ENCODE measurements at places on chromosomes 1 and 21. TPM values are rescaled to one million over a fixed set of nuclear protein-coding genes. Genes with fewer than 3 reads are reported as not detected.

Gene FHAD1
- total RNA-seq, result 1.7 TPM

Gene LCE1A
- total RNA-seq, result not detected

Gene TCP10L
- total RNA-seq, result 1.3 TPM

Gene LORICRIN
- total RNA-seq, result not detected

Gene UTS2
- total RNA-seq, result 3.9 TPM

Gene AIM2
- not detected for total RNA-seq

- no peaks in the 10 kb centered on the region for H3K4me1 ChIP-seq
- DNase-seq, result peak; percentile 33
- H3K4me3 ChIP-seq, result no peak overlapping the region
- no peaks in the 10 kb centered on the region for H3K36me3 ChIP-seq
Observed at GRCh38 chr1:157505481-157506272, 46.6 kb downstream of the FCRL5 start.

GRCh38 chr21:42769820-42770716 is 109.3 kb downstream of the WDR4 start:
- no peak overlapping the region for H3K4me3 ChIP-seq
- no peak overlapping the region for H3K27ac ChIP-seq
- H3K36me3 ChIP-seq, result no peaks in the 10 kb centered on the region
- no peak for DNase-seq
- H3K4me1 ChIP-seq, result no peaks in the 10 kb centered on the region
- no peaks in the 10 kb centered on the region for H3K27me3 ChIP-seq

GRCh38 chr1:210328746-210329503 is at the start of gene HHAT:
HHAT (plus strand) TSS chr1:210328902; CDS start chr1:210348976, 20,074 bp downstream.
- no peak for DNase-seq
- H3K4me3 ChIP-seq, result peak within 1 kb of the TSS; percentile 53
- peaks cover 11% of the 10 kb centered on the region for H3K4me1 ChIP-seq
- H3K27me3 ChIP-seq, result no peaks in the 10 kb centered on the region
- no peaks in the 10 kb centered on the region for H3K36me3 ChIP-seq

DNA sequence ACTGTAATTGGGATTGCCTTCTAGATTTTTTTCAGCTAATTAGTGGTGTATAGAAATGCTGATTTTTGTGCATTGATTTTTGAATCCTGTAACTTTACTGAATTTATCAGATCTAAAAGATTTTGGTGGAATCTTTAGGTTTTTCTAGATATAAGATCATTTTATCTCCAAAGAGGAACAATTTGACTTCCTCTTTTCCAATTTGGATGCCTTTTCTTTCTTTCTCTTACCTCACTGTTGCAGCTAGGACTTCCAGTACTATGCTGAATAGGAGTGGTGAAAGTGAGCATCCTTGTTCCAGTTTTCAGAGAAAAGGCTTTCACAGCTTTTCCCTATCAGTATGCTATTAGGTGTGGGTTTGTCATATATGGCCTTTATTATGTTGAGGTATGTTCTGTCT is 53.6 kb downstream of the TESK2 start:
- H3K27ac ChIP-seq, result no peak overlapping the region
- no peaks in the 10 kb centered on the region for H3K27me3 ChIP-seq
- no peaks in the 10 kb centered on the region for H3K4me1 ChIP-seq
- DNase-seq, result no peak

DNA sequence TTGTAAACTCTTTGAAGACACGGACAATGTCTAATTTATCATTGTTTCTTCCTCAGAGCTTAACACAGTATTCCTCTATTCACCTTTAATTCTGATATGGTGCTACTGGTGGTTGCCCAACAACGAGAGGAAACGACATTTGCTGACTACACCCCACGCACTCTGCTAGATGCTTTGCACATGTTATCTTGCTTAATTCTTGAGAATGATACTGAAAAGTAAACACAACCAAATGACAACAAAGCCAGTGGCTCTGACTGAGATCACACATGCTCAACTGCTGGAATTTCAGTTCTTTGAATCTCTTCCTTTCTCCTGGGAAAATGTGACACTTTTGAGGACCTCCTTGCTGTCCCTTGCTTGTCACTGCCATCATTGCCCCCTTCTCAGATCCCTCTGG is 37.2 kb upstream of the DDAH1 start:
- H3K36me3 ChIP-seq, result no peaks in the 10 kb centered on the region
- H3K4me3 ChIP-seq, result no peak overlapping the region
- DNase-seq, result no peak

DNA sequence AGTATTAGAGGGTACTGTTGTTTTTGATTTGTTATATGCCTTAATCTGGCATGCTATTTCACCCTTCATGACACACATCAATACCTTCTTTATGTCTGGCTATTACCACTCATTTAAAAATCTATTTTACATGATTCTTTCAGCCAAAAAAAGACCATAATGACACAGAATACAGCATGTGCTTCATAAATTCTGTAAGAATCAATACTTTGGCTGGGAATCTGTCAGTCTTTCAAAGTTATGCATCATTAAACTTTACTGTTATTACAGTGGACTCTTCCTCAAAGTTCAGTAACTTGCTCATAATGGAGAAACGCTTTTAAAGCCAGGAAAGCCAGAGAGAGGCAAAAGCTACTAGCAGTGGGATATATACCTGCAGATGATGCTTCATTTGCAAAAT is 247.2 kb upstream of the ADGRL2 start:
- no peak overlapping the region for H3K4me3 ChIP-seq
- no peaks in the 10 kb centered on the region for H3K36me3 ChIP-seq
- no peak for DNase-seq
- no peaks in the 10 kb centered on the region for H3K27me3 ChIP-seq

- no peak overlapping the region for H3K4me3 ChIP-seq
- H3K36me3 ChIP-seq, result no peaks in the 10 kb centered on the region
- DNase-seq, result no peak
- H3K4me1 ChIP-seq, result no peaks in the 10 kb centered on the region
Observed at GRCh38 chr1:30696831-30697230, 26.6 kb downstream of the MATN1 start.

GRCh38 chr1:231428377-231428776 is 6.3 kb upstream of the EGLN1 start:
- H3K27me3 ChIP-seq, result peaks cover 10% of the 10 kb centered on the region
- H3K27ac ChIP-seq, result no peak overlapping the region
- H3K36me3 ChIP-seq, result no peaks in the 10 kb centered on the region
- H3K4me3 ChIP-seq, result no peak overlapping the region

DNA sequence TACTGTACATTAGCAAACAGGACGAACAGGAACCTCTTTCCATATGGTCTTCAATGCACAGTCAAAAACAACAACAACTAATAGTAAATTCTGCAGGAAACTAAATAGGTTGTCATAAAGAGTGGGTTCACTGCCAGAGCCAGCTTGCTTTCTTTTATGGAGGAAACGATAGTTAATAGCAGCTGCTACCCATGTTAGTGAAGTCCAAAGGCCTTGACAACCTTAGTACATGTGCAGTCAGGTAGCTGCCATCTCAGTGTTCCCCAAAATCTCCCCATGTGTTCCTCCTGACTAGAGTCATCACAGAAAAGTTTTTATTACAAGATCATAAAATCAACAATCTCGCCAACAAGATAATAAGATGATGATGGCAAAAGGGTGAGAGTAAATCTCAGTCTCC is 16.6 kb upstream of the ADORA3 start:
- no peak overlapping the region for H3K4me3 ChIP-seq
- no peak overlapping the region for H3K27ac ChIP-seq
- no peaks in the 10 kb centered on the region for H3K36me3 ChIP-seq
- no peaks in the 10 kb centered on the region for H3K27me3 ChIP-seq

All from natural killer cell (primary cell).